ENCODE measurements at places on chromosomes 3 and 15.

- DNase-seq, result peak; percentile 67
Observed at GRCh38 chr15:65856821-65857455, 12.4 kb upstream of the RAB11A start.

GRCh38 chr15:29570948-29571791, 251.1 kb downstream of the TJP1 start:
- DNase-seq, result no peak

- DNase-seq, result no peak
Observed at GRCh38 chr15:89774492-89774891, 1.6 kb upstream of the MESP2 start.

DNA sequence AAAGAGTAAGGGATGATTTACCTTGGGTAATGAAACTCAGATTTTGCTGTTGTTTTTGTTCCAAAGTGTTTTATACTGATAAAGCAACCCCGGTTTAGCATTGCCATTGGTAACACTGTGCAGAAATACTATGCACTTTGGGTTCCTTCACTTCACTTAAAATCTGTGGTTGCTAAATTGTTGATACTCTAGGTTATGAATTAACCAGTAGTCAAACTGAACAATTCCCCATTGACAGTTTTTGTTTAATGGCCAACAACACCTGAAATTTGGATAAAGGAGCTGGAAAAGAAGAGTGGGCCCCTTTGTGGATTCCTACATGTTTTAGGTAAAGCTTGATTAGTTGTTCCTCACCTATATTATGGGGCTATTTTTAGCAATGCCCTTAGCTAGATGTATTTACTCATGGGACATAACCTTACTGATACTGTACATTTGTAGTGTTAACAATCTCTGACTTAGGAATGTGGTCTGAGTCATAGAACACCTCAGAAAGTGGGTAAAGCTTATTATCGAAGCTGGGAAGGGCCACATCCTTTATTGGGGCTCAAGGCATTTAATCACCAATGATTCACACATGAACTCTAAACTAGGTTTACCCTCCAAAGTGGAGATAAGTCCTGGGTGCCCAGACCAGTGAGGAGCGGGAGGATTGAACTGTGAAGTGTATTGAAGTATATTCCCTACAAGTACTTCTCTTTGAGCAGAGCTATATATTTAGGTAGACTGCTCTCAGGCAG, 29.5 kb upstream of the THRB start:
- no peak for DNase-seq

DNA sequence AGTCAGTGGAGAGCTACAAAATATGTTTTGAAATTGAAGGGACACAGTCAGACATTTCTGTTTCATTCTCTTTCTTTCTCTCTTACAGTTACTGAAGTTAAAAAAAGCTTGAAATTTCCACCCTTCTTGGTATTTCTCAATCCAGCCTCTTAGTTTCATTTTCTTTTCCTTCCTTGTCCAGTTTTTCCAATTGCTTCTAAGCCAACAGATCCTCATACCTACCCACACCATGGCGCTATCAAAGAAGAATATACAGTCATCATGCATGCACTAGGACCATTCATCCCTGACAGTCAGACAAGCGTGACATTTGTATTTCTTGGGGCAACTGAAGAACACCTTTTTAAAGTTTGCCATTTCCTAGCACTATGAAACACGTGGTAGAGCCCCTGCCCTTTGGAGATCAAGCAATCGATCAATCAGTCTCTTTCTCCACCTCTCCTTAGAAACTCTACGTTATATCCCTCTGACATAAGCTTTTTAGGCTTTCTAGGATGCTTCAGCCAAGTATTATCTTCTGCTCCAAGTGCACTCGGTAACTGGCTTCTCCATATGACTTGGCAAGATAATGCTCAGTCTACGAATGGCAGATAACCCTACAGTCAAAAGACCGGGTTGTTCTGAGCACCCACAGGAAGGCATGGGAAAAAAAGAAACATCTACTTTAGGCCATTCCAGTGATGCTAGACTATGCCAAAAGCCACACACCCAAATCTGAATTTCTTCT, 65.4 kb downstream of the FBN1 start:
- DNase-seq, result no peak

DNA sequence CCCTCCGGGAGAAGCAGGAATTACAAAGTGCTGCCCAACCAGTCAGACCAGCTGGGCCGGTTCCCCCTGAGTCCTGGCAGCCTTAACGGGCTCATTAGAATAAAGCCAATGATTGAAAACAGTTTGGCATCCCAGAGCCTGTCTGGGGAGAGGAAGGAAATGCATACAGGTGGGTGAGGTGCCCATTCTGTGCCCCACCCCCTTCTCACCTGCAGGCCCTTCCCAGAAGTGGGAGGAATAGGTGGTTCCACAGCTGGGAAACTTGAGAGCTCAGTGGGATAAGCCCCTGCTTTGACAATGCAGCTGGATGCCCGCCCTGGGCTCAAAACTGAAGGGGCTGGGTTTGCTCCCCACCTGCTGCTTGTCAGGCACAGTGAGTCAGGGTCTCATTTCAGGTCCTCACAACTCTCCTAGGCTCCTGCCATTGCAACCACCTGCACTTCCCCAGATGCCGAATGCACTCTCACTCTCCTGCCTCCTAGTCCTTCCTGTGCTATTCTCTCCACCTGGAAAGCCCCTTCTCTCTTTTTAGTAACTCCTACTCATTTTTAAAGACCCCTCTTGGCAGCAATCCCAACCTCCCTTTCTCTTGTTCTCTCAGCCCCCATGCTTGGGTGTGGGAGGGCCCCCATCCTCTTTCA, 5.5 kb upstream of the BUB1B start:
- no peak for DNase-seq

- no peak for DNase-seq
Observed at GRCh38 chr3:34890247-34890646, 749.1 kb upstream of the ARPP21 start.

- peak; percentile 65 for DNase-seq
Observed at GRCh38 chr15:85380812-85381642, 624 bp downstream of the AKAP13 start.

DNA sequence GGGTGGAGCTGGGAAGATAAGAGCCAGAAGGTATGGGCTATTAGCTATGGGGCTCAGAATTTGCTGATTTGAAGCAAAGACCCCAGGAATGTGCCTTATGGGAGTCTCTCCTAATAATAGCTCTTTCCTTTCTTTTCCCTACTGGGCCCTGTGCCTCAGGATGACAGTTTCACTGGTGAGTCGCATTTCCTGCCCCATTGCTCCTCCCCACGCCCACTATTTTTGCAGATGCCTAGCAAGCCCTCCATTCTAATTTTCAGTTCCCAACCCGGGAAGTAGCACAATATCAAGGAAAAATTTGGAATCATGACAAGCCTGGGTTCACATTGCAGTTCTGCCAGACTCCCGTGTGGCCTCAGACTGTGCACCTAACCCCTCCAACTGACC, 583 bp downstream of the IL17RE start:
- DNase-seq, result no peak

DNA sequence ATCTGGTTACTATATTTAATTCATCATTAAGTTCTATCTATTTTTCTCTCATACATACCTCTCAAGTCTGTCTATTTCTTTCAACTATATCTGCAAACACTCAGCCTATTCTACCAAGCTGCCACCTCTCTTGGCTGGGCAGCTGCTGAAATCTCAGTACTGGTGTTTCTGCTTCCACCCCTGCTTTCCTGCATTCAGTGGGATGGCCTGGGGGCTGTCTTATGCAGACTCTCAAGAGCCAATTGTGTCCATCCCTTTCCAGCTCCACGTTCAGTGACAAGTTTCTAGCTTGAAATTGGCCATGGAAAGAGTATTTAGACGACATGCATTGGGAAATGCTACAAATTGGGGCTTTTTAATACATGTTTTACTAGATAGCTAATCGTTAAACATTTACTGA, 378.4 kb upstream of the DPPA4 start:
- DNase-seq, result no peak

- DNase-seq, result no peak
Observed at GRCh38 chr3:178458313-178459037, 77.8 kb upstream of the KCNMB2 start.

GRCh38 chr15:69497076-69497475, 44.5 kb downstream of the RPLP1 start:
- DNase-seq, result no peak

DNA sequence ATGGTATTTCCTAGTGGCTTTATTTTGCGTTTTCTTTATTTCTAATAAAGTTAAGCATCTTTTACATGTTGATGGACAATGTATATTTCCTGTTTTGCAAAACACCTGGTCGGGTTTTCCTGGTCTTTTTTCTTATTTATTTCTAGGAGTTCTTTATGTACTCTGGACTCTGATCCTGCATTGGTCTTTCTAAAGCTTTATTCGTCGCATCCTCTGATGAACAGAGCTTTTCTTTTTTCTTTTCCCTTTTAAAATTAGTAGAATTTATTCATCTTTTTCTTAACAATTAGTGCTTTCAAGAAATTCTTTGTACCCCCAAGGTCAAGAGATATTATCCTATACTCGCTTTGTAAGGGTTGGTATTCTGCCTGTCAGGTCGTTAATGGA, 32.2 kb downstream of the ZDHHC19 start:
- DNase-seq, result no peak

DNA sequence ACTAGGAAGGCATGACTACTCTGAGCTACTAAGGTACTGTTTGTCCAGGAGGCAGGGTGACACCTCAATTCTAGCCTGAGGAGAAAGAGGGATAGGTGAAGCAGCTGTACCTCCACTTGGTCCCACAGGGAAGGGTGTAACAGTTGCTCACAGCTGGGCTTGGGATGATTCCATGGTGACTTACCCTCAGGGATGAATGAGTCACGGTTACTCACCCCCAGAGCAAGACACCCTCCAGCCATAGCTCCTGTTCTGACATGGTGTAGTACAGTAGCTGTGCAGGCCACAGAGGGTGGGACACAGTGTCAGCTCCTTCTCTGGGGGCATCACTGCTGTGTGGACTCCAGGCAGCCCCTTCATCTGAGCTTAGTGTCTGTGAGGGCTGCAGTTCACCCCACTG, 868.6 kb upstream of the SEMA6D start:
- DNase-seq, result no peak

GRCh38 chr3:131555456-131555855, 52.7 kb upstream of the MRPL3 start:
- DNase-seq, result no peak

DNA sequence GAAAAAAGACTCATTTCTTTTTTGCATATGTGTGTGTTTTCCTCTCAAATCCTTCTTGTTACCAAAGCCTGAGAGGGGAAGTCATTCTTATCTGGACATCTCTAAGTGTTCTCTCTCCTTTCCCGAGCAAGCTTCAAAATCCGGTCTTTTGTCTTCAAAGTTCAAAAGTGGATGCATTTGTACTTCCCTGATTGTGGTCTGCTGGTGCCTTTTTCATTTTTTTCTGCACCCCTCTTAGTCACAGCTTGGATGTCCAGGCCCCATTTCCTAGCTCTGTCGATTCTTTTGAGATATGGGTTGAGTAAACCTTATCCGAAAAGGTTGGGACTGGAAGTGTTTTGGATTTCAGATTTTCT, 34.8 kb downstream of the EHD4 start:
- no peak for DNase-seq

DNA sequence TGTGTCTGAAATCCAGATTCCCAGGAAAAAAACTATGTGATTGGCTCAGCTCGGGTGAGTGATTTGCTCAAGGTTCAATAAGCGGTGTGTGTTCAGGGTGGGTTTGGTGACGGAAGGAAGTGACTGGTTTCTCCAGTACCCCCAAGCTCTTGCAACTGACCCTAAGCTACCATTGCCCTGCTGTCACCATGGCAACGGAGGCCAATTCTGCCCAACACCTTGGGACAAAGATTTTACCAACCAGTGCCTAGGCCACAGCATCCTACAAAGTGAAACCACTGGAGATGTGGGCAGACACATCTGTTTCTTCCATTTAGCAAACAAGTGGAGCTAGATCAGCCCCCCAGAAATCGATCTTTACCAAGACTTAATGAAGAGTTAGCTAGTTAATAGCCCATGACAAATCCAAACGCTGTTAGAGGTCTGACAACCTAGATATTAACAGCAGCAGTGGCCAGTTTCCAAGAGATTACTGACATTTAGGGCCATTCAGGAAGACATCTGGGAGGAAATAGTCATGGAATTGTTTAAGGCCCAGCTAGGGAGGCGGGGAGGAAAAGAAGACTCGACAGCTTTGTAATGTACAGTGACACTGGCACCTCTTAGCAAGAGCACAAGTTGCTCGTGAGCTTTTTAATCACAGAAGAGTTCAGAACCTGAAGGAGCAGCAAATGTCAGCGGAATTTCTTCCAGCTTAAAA, 195.9 kb downstream of the SLCO3A1 start:
- DNase-seq, result no peak

GRCh38 chr15:77266708-77267386, 153.1 kb downstream of the PEAK1 start:
- DNase-seq, result no peak

DNA sequence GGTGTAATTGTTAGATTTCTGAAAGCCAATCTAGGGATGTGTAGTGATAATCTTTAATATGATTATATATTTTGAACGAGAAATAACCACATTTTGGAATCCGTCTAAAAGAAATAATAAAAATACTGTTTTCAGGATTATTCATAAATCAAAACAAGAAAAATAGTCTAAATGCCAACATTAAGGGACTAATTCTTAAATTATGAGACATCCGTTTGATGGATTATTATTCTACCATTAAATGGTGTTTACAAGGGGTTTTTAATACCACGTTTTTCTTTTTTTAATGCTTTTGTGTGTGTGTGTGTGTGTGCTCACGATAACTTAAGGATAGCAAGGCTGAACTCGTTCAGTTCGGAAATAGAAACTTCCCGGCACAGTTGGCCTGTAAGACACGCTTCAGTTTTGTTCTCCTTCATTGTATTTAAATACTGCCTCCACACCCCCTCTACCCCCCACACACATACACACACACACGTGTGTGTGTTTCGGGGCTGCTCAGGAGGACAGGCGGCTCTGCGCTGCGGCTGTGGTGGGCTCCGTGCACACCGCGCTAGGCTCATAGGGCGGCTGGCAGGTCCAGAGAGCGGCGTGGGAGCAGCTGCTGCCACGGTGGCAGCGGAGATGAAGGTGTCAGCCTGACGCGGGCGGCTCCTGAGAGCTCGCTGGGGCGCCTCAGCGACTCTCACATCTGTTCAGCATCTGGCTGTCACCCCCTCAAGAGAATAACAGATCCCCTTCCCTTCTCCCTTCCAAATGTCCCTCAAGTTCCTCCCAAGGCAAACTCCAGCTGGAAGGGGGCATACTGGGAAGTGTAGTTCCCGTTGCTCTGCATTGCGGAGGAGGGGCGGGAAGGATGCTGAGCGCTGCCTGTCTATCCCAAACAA, 23.0 kb upstream of the ANP32A start:
- no peak for DNase-seq

- DNase-seq, result no peak
Observed at GRCh38 chr15:40092256-40092978, 16.3 kb downstream of the BMF start.

GRCh38 chr3:12940854-12941253, 99.5 kb upstream of the RPL32 start:
- no peak for DNase-seq

GRCh38 chr3:147428754-147429153, 19.6 kb downstream of the ZIC1 start:
- DNase-seq, result no peak

GRCh38 chr3:197227780-197228574, 70.4 kb downstream of the DLG1 start:
- DNase-seq, result no peak

All from CD8-positive, alpha-beta memory T cell (primary cell).